Activated T-cell treated with anti-CD3 and anti-CD28 coated beads, Interleukin-2, amount 50 U/mL, for 48 hours (primary cell): ENCODE measurements at places on chromosomes 3 and 15.

DNA sequence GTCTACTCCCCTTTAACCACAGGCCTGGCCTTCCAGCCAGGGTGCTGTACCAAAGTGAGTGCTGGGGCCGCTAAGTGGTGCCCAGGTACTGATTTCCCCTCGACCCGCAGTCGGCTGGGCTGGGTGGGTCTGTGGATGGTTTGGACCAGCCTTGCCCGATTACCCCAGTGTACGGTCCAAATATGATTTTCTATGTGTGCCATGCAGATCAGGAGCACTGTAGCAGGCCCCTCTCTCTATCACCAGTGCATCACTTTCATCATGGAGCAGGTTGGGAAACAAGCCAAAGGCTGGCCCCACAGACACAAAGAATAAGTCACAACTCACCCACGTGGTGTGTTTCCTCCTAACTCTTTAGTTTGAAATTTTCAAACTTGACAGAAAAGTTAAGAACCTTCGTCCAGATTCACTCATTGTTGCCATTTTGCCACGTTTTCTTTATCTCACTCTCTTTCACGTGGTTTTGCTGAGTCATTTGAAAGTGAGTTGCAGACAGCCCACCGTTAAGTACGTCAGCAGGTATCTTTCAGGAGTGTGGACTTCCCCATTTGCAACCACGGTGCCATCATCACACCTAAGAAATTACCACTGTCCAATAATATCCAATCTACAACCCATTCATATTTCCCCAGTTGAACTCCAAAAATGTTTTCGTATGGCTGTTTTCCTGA, 37.0 kb downstream of the ZNF710 start:
- DNase-seq = peak; percentile 68

DNA sequence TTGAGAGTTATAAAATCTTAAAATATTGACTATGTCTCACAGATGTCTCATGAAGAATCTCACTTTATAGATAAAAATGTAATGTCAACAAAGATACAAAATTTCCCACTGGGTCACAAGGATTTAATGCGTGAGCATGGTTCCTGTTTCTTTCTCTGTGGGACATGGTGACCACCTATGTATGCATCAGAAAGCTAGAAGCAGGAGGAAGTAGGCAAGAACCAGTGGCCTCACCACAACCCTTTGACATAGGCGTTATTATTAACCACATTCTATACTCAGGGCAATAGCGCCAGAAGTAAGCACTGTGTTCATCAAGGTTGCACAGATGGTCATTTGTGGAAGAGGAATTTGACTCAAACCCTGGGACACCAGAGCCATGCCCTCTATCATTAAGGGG, 11.7 kb upstream of the ADAMTS17 start:
- no peak for DNase-seq

DNA sequence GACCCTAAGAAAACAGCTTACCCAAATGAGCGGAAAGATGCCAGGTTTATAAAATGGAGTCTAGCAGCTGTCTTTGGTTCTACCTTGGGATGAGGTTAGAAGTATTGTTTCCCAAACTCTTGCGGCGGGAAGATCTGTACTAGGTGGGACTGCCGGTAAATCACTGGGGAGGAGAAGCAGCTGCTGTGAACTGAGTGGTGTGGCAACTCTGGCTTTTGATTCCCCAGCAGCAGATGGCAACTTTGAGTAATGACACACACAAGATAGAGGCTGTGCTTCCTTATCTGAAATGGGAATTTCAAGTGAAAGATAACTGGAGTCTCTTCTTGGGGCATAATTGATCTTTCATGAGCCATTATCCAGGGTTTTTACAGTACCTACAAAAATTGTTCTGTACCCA, 184.9 kb downstream of the ATG7 start:
- DNase-seq = no peak

DNA sequence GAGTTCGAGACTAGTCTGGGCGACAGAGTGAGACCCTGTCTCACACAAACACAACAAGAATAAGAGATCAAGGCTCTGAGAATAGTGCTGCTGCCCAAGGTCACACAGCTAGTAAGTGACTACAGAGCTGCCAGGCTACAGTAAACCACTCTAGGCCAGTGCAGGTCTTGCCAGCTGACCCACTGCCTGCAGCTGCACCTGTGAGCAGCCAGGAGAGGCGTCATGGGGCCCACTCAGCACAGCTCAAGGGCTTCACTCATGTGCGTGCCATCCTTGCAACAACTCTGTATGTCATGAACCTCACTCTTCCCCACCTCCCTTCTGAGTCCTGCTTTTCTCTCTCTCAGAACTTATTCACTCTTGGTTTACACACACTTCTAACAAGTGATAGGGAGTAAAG, 176.7 kb downstream of the SMAD6 start:
- DNase-seq = no peak

DNA sequence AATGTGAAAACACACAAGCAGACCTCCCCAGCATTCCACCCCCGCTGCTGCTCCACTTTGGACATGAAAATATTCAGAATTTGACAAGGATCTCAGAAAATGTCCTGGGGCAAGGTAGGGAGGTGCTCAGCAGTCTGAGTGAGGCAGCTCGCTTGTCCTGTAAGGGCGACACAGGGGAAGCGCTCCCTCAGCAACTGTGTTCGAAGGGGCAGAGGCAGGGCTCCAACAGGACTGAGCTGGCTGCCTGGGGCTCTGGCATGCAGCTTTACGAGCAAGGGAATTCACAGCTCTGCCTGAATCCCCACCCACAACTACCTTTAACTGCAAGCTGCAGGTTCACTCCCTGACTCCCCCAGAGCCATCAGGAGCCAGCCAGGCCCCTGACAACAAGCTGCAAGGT, 287.0 kb upstream of the LYSMD4 start:
- DNase-seq = no peak

DNA sequence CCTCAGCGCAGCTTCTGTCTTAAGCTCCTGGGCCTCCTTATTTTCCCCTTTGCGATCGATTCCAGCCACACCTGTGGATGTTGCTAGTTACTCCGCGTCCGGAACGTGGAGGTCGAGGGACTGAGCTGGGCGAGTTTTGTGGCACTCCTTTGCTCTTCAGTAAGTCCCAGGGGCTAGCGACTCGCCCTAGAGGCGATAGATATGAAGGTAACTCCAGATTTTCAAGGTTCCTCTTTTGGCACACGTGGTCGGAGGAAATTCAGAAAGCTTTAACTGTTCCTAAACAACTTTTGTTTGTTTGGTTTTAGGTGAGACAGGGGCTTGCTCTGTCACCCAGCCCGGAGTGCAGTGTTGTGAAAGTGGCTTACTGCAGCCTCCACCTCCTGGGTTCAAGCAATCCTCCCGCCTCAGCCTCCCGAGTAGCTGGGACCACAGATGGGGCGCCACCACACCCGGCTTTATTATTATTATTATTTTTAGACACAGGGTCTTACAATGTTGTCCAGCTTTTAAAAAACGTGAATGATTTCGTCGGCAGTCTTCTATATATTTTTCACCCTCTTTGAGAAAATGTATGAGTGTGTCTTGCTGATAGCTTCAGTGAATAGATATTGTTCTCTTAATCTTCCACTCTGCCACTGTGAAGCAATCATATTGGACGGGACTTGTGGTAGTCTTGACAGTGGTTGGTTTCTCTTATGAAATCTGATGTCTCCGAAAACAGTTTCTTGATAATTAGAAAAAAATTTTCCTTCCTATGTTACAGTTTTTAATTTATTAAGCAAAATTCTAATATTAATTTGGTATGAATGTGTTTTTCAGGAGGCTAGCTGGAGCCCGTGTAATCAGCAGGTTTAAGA, 785 bp downstream of the MFSD1 start:
- no peak for DNase-seq

- no peak for DNase-seq
Measured at GRCh38 chr3:114451561-114452018, 157.8 kb downstream of the TIGIT start.

GRCh38 chr3:16515885-16516420, 2.5 kb upstream of the RFTN1 start:
- no peak for DNase-seq

DNA sequence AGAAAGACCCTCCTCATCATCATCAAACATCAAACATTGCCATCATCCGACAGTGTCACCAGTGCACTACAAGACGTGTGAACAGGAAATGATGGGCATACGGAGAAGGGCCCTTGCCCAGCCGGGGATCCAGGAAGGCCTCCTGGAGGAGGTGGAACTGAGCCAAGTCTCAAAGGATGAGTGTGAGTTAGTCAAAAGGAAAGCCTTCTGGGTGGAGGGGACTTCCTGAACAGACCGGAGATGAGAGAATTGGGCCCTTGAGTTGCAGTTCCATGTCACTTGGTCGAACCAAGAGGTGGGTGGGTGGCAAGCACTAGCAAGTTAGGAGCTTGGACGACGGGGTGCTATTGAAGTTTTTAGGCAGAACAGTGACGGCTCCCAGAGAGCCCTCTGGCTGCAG, 8.5 kb downstream of the SEMA4B start:
- peak; percentile 42 for DNase-seq

GRCh38 chr3:124486324-124486723, 243.9 kb upstream of the UMPS start:
- no peak for DNase-seq

DNA sequence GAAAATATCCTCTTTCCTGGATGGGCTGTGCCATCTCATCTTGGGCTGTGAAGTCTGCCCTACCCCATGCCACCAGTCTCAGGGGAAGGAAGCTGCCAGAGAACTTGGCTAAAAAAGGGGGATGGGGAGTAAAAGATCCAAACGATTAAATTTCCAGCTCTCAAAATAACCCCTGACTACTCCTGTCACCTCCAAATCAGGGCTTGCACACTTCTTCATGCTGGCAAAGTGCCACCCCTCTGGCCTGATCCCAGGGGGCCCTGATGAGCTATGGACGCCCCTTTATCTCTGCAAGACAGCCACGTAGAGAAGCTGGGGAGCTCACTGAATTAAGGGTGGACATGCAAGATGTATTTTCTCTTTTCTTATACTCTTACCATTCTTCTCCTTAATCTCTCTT, 1.2 kb upstream of the MLF1 start:
- no peak for DNase-seq
